ENCODE measurements at places on chromosomes 3 and 15.

DNA sequence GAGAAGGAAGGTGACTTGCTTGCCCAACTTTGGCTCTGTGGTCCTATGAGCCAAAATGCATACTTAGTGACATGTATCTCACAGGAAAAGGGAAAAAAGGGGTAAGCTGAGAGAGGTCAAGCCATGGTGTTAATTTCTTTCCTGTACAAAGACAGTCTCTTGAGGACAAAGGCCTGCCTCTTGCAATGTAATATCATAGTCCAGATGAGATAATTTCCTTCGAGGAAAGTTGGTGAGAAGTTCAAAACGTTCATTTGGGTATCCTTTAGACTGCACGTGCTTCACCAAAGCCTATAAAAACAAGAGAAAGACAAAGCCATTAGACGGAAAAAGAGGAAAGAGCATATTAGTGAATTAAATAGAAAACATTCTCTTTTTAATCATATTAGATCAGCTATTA is 18.4 kb upstream of the TM4SF19 start:
- DNase-seq, result no peak

- DNase-seq, result no peak
Measured at GRCh38 chr15:51751697-51752683, 593 bp downstream of the TMOD2 start.

- no peak for DNase-seq
Measured at GRCh38 chr3:149783576-149783975, 8.8 kb downstream of the ANKUB1 start.

DNA sequence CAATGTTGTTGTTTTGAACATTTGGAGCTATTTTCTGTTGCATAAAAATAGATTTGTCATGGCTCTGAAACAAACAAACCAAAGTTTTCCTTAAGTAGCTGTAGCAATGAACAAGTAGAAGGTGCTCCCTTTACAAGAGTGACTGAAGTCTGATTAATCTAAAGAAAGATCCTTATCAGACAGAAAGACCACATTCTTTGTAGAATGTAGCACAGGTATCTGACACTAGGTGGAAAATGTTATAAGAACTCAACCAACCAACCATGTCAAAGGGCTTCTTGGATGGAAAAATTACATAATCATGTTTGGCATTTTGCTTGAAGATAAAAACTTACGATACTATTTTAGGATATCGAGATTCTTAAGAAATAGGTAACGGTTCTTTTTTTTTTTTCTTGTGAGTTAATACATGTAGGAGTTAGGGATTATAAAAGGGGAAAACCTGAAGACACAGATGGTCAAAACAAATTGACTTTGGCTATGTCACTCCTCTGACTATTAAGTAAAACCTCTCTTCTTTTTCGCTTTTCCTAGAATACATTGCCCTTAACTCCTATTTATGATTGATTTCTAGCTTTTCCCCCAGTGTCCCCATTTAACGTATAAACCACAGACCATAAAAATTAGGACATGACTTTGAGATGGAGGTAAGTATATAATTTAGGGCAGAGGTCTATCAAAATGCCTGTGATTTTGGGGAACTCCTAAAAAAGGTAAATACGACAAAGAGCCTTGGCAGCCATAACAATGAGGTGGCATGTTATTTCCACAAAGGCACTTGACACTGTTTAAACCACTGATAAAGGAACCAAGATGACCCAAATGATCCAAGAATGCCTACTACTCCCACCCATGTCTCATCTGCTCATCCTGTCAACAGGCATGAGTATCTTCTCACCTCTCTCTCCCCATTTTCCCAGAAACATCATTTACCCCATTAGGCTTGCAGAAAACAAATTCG is 72.0 kb downstream of the CCR4 start:
- DNase-seq, result no peak

- no peak for DNase-seq
Measured at GRCh38 chr15:71575474-71576045, 234.8 kb upstream of the NR2E3 start.

GRCh38 chr3:178238179-178238578 is 298.1 kb upstream of the KCNMB2 start:
- no peak for DNase-seq

GRCh38 chr3:184727357-184728009 is 15.6 kb upstream of the MAGEF1 start:
- DNase-seq, result peak; percentile 69

DNA sequence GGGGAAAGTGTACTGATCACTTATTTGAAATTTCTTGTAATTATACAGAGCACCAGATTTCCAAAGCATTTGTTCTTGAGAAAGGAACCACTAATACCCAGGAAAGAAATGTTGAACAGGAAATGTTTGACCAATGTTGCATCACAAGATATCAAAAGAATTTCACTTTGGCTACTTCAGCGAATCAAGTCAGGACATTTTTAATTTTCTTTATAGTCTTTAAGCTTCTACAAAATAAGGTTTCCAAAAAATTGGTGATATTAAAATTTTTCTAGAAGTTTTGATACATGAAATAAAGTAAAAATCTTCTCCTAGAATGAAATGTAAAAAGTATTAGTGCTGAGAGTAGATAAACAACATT is 421.9 kb downstream of the MECOM start:
- no peak for DNase-seq

- no peak for DNase-seq
Measured at GRCh38 chr3:102085431-102086176, 236.3 kb downstream of the NFKBIZ start.

GRCh38 chr3:10927551-10927950 is 65.0 kb upstream of the SLC6A1 start:
- DNase-seq, result no peak

- no peak for DNase-seq
Measured at GRCh38 chr3:178684881-178685590, 148.8 kb downstream of the KCNMB2 start.

GRCh38 chr15:33201491-33202231 is 7.1 kb upstream of the FMN1 start:
- no peak for DNase-seq

DNA sequence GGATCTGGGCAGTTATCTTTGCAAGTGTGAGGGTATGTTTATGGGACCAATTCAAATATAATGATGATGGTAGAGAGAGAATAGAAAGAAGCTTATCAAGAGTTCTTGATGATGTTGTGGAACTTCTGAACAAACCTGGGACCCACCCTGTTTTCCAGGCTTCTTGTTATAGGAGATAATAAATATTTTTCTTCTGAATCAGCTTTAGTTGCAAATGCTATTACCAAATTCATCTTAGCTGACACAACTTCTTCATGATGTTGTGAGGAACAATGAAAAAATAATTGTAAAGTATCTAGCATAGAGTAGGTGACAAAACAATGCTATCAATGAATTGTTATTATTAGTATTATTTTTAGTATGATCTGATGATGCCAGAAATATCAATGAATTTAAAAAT is 43.5 kb upstream of the PTX3 start:
- no peak for DNase-seq

GRCh38 chr3:126880901-126881300 is 102.0 kb upstream of the PLXNA1 start:
- DNase-seq, result no peak
